ENCODE measurements at places on chromosomes 2 and 18.

DNA sequence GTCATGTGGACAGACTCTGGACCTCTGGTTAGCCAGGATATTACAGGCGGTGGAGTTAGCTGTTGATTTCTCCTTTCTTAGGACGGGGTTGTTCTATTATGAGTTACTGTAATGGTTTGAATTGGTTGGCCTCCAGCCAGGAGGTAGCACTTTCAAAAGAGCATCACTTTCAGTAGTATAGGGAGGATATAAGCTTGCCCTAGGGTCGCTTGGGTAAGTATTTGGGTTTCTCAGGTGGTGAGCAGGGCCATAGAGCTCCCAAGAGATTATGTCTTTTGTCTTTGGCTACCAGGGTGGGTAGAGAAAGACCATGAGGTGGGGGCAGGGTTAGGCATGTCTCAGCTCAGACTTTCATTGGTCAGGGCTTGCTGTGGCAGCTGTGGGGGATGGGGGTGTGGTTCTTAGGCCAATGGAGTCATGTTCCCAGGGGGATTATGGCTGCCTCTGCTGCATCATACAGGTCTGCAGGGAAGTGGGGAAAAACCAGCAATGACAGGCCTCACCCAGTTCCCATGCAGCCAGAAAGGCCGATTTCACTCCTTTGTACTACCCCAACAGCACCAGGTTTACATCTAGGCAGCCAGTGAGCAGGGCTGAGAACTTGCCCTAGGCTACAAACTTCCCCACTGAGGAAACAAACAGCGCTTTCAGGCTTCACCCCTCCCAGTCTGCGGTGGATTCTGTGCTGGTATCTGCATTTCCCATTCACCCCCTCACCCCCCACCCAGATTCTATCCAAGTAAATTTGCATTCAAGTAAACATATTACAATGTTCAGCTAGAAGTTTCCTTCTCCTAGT is 89.4 kb upstream of the SLC38A11 start:
- DNase-seq, result no peak

DNA sequence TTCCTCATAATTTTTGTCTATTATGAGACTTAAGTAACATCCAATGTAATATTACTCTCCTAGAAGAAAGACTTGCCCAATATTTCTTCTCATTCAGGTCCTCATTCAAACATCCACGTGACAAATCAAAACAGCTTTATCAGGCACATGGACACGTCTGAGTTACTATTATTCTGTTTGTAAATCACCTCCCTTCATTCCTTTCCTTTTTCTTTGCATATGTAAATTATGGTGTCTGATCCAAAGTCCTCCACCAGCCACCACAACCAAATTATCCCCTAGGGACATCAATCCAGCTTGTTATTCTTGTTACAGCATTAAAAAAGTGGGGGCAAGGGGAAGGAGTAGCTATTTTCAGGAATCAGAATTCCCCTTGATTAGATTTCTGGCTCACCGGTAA is 7.1 kb downstream of the TMEM163 start:
- DNase-seq, result no peak

- peak; percentile 81 for DNase-seq
These were observed 19.2 kb downstream of the MOGAT1 start for GRCh38 chr2:222690564-222691200.

- no peak for DNase-seq
These were observed 39.3 kb downstream of the NGEF start for GRCh38 chr2:232973796-232974195.

DNA sequence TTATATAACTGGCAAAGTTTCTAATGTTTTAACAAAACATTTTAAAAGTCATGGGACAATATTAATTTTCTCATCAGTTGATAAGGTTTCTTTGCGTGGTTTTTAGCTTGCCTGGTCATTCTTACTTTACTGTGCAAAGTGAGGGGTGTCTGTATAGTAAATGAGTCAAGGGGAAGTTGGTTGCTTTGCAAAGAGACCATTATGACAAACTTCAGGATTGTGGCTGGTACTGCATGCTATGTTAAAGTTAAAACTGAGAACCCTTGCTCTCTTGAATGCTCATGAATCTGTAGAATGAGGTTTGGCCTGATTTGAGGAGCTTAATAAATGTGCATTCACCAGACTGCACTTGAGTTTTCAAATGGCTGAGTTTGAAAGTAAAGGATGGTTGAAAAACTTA is 47.0 kb downstream of the COL4A4 start:
- no peak for DNase-seq

DNA sequence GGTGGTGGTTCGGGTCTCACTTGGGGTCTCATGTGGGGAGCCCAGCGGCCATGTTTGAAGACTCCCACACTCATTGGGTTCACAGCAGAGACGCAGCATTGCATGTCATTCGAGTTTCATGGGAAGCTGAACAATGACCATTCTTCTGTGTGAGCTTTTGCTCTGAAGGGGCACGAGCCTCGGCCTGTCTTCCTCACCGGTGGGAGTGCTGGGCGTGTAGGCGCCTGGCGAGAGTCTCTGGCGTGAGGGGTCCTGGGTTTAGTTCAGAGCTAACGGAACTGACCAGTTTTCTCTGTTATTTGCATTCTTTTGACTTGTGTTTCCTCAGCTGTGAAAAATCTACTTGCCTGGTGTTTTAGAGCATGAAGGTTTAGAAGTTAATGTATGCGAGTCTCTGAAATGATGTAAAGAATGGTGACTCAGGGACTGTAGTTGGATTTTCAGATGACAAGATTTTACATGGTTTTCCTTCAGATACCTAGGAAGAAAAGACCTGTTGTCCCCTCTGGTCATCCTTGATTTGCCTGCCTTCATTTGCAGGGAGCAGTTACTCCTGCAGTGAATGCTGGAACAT is 98.1 kb downstream of the ARMC9 start:
- DNase-seq, result no peak

DNA sequence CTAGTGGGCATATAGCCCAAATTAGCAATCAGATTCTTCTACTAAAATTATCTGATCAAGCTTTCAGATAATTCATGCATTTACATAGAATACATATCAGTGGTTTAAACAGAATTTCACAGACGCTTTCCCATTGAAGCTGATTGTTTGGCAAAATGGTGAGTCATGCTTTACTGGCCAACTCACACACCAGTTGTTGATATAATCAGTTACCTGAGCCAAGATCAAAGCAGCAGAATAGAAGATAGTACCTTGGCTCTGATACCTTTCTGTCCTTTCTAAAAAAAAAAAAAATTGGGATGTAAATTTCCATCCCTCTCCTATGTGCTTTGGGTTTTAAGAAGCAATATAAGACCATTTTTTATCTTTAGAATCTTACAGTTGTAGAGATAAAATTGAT is 178.0 kb downstream of the MCFD2 start:
- DNase-seq, result no peak

- no peak for DNase-seq
These were observed 224.4 kb upstream of the COPS8 start for GRCh38 chr2:236861196-236861875.

DNA sequence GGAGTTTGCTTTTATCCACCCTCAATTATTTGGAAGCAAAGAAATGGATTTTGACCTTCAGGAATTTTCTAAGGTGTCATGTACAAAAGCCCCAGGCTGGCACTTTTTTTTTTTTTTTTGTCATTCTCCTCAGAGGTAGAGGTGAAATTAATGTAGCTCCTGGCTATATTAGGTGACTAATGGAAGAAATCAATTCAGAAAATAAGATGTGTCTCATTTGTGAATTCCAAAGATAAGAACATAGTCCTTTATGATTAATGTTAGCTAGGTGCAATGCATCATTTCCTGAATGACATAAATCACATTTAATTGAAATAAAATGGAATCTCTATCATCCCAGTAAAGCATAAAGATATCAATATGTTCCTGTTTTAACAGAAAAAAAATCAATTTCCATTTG is 477.6 kb downstream of the FBXO15 start:
- no peak for DNase-seq

DNA sequence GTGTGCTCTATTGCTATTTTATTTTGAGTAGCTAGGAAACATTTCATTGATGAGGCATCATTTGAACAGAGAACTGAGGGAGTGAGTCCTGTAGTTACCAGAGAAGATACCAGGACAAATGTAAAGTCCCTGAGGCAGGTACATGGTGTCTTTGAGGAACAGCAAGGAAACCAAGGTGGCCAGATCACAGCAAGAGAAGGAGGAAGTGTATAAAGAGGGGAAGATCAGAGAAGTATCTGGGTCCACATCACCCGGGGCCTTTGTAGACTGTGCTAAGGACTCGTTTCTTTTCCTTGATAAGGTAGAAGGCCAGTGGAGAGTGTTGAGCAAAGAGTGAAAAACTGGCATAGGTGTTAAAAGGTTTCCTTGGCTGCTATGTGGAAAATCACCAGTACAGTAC is 34.8 kb upstream of the PLB1 start:
- DNase-seq, result no peak

DNA sequence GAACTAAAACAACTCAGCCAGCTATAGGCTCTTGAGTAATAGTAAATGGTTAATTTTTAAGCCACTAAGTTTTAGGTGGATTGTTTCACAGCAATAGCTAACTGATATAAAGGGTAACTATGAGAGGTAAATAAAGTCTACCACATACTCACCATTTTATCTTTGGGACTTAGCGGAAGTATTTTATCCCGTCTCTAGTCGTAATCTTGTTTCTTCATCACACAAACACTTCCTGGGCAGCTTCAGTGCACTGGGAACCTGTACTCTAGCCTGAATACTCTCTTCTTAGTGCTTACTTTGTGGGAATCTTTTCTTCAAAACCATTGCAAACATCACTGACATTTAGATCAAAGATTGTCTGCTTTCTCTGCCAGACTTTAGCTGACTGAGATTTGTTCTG is 360.5 kb downstream of the EPHA4 start:
- no peak for DNase-seq

DNA sequence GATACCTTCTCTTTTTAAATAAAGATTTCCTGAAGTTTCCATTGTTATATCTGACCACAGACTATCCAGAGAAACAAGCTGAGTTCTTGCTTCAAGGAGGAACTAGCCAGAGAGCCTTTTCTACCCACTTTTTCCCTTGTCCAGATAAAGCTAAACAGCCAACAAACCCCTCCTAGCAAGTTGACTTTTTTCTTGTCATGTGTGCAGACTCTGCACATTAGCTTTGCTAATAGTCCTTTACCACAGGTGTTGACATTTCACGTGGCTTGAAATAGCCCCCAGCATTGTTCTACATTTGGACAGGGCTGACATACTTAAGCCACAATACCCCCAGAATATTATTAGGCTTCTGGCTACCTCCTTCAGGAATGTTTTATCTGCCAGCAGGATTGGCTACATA is 40.7 kb downstream of the PCBP1 start:
- no peak for DNase-seq

DNA sequence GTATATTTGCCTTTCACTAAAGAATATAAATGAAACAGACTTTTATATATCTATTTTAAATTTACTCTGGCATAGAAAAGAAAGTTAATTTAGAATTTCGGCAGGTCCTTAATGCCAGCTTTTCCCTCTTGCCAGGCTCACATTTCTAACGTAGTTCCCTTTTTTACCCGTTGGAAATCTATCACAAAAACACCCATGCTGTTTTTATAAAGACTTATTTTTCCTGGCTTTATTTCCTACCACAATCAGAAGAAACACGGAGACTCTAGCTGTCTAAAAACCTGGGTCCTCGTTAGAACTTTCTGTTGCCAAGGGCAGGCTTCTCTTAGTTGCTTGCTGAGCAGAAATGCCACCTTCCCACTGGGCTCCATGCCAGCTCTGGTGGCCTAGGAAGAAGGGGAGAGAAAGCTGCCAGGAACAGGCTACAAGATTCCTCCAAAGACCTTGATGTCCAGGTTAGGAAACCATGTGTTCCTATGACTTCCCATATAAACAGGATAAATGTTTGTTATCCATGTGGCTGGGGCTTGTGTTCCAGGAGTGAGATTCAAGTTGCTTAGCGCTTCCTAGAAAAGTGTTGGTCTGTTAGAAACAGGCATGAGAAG is 17.8 kb upstream of the TMEM18 start:
- no peak for DNase-seq

DNA sequence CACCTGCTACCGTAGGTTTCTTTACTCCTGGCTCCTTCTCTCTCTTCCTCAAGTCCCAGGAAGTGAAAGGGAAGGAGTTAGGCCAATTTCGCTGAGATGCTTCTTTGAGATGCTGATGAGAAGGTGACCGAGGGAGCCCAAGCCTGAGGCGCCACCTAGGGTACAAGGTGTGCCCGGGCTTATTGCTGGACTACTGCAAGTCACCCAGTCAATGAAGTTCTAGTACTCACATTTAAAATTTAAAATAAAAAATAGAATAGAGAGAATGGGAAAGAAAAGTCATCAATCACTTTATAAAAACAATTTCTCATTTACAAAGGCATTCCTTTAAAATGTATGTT is 45.3 kb downstream of the ACAA2 start:
- DNase-seq, result peak; percentile 28

DNA sequence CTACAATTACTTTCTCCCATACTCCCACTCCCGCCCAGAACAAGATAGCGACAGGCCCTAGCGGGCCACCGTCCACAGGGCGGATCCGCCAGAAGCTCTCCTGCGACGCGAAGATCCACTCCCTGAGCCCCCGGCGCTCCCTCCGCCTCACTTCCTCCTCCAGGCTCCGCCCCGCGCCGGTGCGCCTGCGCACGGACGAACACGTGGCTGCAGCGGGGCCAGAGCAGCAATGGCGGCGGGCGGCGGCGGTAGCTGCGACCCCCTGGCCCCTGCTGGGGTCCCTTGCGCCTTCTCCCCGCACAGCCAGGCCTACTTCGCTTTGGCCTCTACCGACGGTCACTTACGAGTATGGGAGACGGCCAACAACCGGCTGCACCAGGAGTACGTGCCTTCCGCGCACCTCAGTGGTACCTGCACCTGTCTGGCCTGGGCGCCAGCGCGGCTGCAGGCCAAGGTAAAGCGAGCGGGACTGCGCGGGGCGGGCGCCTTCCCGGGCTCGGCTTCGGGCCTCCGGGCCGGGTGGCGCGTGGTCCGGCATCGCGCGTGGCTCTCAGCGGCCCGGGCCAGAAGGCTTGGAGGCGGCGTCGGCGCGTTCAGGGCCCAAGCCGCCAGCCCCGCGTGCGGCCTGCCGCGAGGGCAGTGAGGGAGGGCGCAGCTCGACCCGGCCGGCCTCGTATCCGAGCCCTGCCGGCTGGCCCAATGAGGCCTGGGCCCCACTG is at the start of gene WDR43:
TSS of gene WDR43 (plus strand) at position 198 of the 719 bp plus-strand sequence. CDS start at position 230, 32 bp downstream.
- DNase-seq, result peak; percentile 100

GRCh38 chr2:95056461-95057459 is 31.3 kb downstream of the MAL start:
- DNase-seq, result no peak

DNA sequence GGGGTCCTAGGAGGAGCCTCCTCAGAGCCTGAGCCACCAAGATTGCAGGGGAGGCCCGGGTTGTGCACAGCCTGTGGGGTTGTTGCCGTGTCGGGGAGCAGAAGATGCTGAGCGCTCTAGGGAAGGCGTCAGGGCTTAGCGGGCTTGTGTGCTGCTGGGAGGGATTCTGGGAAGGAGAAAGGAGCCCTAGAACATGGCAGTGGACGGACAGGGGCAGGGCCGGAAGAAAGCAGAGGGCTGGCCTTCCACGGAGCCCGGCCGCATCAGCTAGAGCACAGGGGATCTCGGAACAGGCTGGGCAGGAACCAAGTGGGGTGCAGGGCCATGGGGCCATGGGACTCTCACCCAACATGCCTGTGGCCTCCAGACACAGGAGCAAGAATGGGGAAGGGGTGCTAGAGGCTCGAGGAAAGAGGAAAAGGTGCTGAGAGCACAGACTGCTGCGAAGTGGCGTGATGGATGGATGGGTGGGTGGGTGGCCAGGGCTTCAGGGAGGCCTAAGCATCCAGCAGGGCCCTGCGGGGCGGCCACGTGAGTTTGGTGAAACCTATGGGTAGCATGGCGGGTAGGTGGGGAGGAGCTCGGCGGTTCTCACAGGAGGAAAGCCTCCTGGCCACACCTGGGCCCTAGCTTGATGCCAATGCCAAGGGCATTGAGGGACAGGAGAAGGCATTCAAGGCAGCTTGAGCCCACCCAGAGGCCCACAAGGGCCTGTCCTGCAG is 35.8 kb downstream of the MTERF4 start:
- no peak for DNase-seq

Measured in KBM-7 (cell line).